ENCODE measurements at places on chromosomes 6 and 20.

DNA sequence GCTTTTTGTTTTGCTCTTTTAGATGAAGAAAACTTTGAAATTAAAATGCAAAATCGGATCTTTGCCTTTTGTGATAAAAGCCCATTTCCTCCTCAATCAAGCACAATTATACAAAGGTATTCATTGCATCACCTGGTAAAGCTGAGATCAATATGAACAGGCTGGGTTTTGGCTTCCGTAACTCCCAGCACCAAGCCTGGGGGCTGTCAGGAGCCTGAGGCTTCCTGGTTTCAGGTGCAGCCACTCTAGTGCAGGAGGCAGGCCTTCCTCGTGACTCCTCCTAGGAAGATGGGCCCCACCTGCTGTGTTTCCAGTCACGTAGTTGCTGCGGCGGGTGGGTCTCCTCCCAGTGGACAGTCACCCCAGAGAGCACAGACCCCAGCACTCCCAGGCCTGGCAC lies 54.0 kb downstream of the EDN3 start:
- DNase-seq, result no peak

GRCh38 chr6:22471132-22471690 lies 98.2 kb upstream of the HDGFL1 start:
- no peak for DNase-seq

GRCh38 chr20:56511926-56512325 lies 12.6 kb upstream of the FAM209A start:
- DNase-seq, result no peak

DNA sequence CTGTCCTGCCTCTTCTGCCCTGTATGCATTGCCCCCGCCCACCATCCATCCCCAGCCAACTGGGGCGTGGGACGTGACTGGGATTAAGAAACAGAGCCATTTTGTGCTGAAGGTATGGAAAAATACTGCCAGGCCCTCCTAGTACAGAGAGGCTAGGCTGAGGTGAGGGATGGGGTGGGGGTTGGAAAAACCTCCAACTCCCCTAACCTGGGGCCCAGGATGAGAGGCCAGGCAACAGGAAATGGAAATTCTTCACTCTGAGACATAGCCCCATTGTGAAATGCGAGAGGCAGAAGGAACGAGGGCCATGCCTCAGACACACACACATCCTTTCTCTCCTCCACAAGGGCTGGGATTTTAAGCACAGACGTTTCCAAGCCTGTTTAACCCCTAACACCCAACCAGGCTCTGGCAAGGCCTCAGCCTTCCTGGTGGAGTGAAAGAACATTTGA lies 19.9 kb downstream of the KCNK5 start:
- no peak for DNase-seq

DNA sequence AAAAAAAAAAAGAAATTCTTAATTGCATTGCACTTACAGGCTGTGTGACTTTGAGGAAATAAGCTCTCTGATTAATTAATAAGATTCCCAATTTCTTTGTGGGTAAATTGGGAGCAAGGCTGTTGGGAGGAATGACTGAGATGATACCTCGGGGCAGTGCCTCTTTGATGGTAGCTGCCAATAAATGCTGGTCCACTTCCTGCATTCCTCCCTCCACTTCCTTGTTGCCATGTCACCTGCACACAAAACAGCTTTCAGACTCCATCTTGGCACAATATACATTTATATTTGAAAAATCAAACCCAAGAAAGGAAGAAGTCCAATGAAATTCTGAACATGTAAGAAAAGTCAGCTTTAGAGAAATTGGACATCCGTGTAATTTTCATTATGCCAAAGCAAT lies 45.1 kb downstream of the MTHFD1L start:
- no peak for DNase-seq

- DNase-seq, result no peak
Observed at GRCh38 chr6:109118337-109118736, 23.0 kb downstream of the CEP57L1 start.

GRCh38 chr20:51543422-51543788 lies 886 bp upstream of the NFATC2 start:
- no peak for DNase-seq

DNA sequence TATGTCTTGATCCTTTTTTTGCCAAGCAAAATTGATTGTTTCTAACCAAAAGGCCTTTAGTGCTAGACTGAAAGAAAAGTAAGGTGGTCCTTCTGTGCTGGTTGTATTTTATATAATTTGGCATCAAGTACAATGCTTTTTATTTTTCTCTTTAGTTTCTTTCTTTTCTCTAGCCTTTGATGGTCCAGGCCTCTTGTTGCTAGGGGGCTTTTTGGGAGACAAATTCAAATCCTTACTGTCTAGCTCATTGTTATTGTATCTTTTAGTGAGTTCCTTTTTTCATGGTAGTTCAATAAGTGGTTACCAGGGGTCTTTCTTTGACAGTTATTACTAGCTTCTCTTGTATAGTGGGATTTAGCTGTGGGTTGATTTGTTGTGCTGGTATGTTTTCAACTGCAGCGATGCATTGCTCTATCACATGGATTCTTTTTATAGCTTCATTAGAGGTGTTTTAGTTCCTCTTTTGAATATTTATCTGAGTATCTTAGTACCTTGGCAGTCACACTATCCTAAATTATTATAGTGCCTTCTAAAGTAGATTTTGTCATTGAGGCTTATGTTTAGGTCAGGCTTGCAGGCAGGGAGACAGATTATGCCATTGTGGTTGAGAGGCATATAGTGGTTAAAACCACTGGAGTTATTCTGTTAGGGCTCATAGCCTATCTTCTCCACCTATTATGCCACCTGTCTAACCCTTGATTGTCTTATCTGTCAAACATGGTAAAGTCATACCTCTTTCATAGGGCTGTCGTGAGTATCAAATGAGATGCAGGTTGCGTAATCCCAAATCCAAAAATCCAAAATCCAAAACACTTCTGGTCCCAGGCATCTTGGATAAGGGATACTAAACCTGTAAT lies 49.5 kb downstream of the KCNS1 start:
- DNase-seq, result no peak

DNA sequence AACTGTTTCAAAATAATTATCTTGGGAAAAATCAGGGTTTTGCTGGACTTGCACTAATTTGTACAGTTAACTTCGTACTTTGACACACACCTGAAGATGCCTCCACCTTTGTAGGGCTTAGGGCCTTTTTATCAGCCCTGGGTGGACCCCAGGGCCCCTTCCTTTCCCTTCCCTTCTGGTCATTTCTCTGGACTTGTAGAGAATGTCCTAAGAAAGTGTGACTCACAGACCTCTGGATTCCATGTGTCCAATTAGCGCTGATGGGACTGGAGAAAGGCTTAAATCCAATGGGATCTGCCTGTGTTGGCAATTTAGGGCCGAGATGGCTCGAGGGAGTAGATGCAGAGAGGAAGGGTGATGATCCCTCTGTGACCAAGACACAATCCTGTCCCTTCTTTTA lies 9.3 kb downstream of the TRIM15 start:
- DNase-seq, result no peak

DNA sequence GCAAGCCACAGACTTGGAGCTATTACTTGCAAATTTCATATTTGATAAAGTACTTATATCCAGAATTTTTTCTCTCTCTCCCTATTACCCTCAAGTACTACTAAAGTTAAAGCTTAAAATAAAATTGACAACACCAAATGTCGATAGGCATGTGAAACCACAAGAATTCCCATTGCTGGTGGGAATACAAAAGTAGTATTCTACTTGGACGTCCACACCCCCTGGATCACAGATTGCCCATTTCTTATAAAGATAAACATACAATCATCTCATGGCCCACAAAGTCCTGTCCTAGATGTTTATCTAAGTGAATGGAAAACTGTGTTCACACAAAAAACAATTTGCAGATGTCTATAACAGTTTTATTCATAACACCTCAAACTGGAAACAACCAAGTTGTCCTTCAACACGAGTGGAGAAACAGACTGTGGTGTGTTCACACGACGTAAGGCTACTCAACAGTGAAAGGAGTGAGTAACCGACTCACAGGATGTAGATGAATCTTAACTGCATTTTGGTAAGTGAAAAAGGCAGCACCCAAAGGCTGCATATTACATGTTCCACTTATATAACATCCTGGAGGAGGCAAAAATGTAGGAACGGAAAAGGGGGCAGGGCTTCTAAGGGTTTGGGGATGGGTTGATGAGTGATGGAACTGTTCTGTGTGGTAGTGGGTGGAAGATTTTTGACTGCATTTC lies 297.4 kb downstream of the THBS2 start:
- no peak for DNase-seq

DNA sequence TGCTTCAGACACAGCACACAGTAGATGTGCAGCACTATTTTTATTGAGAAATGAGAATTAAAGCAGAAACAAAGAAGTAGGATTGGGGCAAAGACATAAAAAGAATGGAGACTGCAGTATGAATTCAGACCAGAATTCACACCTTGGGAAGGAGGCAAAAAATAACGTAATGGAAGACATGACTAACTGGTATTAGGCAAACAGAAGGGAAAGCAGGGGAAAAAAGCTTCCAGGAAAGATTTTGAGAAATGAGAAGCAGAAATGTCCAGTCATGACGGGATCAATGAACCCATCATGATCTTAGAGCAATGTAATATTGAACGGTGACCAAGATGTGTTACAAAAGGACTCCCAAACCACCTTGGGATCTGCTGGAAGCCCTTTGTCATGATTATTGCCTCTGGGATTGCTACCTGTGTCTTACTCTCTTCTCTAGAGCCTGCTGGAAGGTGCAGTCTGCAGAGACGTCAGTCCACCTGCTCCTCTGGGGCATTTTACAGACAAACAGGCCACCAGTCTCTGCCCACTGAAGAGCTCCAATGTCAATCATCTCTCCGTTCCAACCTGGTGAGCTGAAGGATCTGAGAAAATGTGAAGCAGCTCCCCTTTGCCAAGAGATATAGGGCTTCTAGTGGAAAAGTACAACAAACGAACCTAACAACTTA lies 8.7 kb downstream of the NUDT3 start:
- DNase-seq, result no peak

DNA sequence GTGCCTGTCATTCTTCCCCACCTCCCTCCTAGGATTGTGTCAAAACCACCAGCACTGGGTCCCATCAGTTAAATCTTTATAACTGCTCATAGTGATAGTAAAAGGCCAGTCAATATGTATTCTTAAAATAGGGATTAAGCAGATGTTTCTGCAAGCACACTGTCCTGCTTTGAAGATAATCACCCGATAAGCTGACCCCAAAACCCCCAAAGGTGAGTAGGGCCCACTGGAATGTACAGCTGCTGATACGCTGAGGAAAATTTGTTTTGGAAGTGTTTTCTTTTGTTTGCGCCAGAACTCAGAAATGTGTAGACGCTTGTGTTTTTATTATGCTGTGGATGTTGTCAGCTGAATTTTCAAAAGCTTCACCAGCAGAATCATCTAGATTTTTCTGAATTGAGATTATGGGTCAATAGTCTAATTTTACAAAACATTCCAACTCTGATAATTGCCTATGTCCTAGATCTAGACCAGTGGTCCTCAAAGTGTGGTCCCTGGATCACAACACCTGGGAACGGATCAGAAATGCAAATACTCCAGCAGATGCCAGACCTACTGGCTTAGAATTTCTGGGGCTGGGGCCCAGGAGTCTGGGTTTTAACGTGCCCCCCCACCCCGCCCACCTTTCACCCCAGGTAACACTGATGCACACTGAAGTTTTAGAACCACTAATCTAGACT lies 11.4 kb downstream of the BFSP1 start:
- no peak for DNase-seq

GRCh38 chr6:166167801-166168615 lies at the start of gene TBXT:
Gene TBXT, minus strand, starts transcription at chr6:166167851. Its CDS starts 260 bp downstream, at chr6:166167591.
- DNase-seq, result no peak

GRCh38 chr20:49184691-49185070 lies 3.5 kb downstream of the STAU1 start:
- no peak for DNase-seq

- DNase-seq, result no peak
Observed at GRCh38 chr6:105977934-105978504, 108.1 kb upstream of the PRDM1 start.

DNA sequence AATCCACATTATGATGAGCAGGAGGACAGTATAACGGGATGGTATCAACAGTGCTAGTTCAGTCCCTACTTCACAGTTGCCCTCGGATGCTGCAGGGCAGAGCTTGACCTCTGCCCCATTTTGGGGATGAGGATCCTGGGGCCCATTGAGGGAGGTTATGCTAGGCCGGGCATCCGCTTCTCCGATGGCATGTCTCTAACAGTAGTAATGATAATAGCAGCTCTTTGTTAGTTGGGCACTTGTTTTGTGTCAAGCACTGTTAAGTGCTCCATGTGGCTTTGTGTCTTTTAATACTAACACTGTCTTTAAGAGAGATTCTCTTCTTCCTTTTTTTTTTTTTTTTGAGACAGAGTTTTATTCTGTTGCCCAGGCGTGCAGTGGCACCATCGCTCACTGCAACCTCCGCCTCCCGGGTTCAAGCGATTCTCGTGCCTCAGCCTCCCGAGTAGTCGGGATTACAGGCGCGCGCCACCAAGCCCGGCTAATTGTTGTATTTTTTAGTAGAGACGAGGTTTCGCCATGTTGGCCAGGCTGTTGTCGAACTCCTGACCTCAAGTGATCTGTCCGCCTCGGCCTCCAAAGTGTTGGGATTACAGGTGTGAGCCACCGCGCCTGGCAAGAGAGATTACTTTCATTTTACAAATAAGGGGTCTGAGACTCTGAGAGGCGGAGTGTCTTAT lies 1.1 kb downstream of the MAPRE1 start:
- DNase-seq, result no peak

GRCh38 chr6:72064399-72064975 lies 178.1 kb downstream of the RIMS1 start:
- no peak for DNase-seq

- DNase-seq, result no peak
Observed at GRCh38 chr6:125749865-125750691, 646 bp downstream of the HEY2 start.

- DNase-seq, result no peak
Observed at GRCh38 chr20:33684533-33685327, 1.5 kb downstream of the E2F1 start.

GRCh38 chr20:21519136-21519584 lies 5.3 kb upstream of the NKX2-2 start:
- no peak for DNase-seq

- no peak for DNase-seq
Observed at GRCh38 chr6:114428341-114428740, 85.5 kb upstream of the HS3ST5 start.

DNA sequence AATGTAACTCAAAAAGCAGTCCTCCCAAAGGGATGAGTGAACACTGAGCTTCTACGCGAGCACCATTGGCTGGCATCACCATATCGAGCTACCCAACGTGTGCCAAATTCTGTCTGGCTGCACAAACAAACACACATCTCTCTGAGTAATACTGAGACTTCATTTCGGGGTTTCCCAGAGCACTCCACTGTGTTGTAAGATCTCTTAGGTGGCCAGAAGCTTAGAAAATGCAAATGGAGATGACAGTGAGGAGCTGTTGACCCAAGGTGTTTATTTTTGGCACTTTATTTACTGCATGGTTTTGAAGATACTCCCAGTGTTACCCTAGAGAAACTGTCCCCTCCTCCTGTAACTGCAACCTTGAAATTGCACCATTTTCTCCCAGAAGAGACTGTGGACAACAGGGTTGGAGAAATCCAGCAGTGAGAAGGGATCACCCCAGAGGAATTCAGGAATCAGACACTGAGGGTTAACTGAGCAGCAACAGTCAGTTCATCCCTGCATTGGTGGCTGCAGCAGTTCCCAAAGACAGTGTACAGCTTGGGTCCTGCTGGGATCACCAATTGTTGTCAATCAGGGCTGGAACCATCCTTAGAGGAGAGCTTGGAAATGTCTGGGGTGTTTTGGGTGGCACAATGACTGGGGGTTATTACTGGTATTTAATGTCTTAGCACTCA lies 1.0 kb upstream of the RIPOR2 start:
- DNase-seq, result no peak
